SW 1271 (cell line): ENCODE measurements at places on chromosomes 13 and 19.

- DNase-seq = no peak
Measured at GRCh38 chr19:22088541-22089144, 36.4 kb downstream of the ZNF257 start.

DNA sequence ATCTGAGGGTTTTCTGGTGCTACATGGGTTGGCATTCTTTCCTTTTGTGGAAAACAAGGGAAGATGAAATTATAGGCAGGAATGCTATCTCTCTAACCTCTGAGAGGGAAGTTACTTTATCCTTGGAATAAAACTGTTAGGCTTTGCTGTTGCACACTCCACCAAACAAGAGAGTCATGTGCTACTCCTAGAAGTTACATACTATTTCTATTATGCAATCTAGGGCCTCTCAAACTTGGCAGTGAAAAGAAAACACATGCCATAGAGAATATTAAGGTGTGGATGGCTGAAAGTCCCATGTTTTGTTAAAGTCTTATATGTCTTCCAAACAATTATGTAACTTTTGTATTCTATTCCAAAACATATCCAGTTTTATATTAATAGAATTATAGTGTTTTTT lies 367.9 kb downstream of the SLC7A1 start:
- DNase-seq = no peak

- no peak for DNase-seq
Measured at GRCh38 chr13:78601124-78601873, 2.1 kb downstream of the POU4F1 start.

- no peak for DNase-seq
Measured at GRCh38 chr19:27774827-27775226, 1438.1 kb downstream of the UQCRFS1 start.

GRCh38 chr13:52695856-52696255 lies 43.2 kb downstream of the SUGT1 start:
- DNase-seq = no peak

DNA sequence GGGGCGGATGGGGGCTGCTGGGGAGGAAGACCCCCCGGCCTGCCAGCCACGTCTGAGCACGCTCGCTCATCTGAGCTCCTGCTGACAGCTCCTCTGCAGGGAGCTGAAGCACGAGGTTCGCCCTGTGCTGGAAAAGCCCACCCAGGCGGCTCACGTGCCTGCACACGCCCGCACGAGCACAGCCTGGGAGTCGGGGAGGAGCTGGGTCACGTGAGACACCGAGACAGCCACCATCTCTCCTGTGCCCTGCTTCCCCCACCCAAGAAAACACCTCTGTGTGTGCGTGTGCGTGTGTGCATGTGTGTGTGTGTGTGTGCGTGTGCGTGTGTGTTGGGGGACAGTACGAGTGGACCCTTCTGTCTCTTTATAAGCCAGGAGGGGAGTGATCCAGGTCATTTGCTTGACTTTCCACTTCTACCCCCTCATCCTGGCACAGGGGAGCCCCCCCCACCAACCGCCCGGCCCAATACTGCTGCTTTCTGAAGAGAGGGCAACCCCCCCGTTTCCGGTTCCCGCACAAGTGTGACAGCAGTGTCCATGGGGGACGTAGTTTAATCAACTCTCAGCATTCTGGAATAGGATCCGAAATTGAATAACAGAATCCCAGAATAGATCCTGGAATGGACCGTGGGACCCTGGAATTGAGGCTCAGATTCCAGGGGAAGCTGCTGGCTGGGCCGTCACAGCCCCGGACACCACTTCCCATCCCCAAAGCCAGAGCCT lies 42.5 kb downstream of the CELF5 start:
- no peak for DNase-seq

DNA sequence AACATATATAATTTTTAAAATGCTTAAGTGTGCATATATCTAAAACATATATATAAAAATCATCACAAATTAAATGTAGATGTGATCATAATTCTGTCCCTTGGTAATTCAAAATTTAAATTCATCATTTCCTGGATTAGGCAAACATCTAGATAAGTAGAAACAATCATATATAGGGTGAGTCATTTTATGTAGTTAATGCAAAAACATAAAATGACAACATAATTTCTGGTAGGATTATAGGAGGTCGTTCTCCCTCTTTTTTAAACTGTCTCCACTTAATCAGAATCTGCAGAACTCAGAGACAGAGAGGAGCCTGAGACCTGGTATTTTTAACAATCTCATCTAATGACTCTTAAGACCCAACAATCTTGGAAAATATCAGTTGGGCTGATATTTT lies 333.4 kb downstream of the KCTD12 start:
- no peak for DNase-seq

- DNase-seq = no peak
Measured at GRCh38 chr13:28392428-28392827, 102.5 kb downstream of the FLT1 start.

DNA sequence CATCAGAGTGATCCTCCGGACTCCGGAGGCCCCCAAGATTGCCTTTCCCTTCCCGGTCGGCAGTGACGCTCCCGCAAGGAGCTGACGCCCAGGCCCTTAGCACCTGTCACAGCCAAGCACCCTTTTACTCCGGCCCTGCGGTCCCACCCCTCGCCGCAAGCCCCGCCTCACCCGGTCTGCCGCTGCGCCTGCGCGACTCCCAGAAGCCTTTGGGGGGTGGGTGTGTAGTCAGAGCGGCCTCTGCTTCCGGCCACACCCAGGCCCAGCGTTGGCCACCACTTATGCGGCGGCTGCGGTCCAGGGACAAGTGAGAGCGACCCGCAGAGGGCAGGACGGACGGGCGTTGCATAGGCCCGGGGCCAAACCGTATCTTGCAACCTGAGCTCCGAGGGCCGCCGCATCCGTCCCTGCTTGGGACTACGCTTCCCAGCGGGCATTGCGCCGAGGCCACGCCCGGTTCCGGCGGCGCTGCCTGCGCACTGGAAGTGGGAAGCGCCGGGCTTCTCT lies 441 bp upstream of the ZFP28 start:
- peak; percentile 31 for DNase-seq

DNA sequence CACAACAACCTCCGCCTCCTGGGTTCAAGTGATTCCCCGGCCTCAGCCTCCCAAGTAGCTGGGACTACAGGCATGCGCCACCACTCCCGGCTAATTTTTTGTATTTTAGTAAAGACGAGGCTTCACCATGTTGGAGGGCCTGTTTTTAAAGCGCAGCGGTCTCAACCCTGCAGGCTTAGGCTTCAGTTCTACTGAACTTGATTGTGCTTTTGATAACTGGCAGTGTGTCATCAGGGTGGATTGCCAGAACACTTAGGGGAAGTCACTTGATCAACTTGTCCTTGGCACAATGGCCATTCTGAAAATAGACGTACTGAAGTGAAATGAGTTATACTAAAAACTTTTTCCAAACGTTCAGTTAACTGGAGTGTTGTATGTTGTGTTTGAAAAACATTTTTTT lies 472.2 kb downstream of the KLF5 start:
- DNase-seq = no peak

- DNase-seq = no peak
Measured at GRCh38 chr13:39531646-39532045, 71.3 kb downstream of the LHFPL6 start.

GRCh38 chr19:39795001-39795400 lies 16.3 kb downstream of the LEUTX start:
- no peak for DNase-seq

- DNase-seq = no peak
Measured at GRCh38 chr19:3981736-3982681, 3.3 kb downstream of the EEF2 start.

GRCh38 chr13:26133286-26133685 lies 81.5 kb upstream of the SHISA2 start:
- DNase-seq = no peak

- DNase-seq = no peak
Measured at GRCh38 chr13:75395066-75395465, 86.9 kb downstream of the TBC1D4 start.

GRCh38 chr13:96982672-96983071 lies 11.6 kb downstream of the OXGR1 start:
- DNase-seq = no peak

DNA sequence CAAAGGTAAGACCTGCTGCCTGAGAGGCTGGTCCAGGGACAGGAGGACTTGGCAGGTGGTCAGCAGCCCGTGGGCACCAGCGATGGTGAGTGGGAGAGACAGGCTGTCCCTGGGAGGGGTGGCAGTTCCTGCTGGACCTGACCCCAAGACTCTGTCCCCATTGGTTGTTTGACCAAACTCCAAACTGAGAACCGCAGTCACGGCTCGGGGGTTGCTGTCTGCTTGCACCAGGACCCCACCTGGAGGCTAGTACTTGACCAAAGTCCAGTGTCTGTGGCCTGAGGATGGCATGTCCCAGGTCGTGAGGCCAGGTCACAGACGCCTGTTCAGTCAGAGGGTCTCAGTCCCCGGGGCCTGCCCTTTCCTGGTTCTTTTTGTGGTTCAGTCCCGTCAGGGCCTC lies 9.9 kb upstream of the ZNF14 start:
- no peak for DNase-seq

DNA sequence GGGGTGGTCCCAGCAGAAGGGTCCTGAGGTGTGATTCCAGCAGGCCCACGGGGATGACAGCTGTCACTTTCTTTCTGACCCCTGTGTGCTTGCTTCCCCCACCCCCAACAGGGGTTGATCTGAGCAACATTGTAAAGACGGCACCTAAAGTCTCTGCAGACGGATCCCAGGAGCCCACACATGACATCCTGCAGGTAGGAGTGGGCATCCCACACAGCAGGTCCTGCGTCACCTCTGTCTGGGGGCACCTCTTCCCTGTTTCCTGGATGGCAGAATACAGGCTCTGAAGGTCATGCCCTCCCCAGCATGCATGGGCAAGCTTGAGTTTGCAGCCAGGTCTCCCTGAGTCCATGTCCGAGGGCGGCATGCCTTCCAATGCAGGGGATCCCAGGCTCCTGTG lies 10.5 kb downstream of the ARMC6 start:
- DNase-seq = no peak

DNA sequence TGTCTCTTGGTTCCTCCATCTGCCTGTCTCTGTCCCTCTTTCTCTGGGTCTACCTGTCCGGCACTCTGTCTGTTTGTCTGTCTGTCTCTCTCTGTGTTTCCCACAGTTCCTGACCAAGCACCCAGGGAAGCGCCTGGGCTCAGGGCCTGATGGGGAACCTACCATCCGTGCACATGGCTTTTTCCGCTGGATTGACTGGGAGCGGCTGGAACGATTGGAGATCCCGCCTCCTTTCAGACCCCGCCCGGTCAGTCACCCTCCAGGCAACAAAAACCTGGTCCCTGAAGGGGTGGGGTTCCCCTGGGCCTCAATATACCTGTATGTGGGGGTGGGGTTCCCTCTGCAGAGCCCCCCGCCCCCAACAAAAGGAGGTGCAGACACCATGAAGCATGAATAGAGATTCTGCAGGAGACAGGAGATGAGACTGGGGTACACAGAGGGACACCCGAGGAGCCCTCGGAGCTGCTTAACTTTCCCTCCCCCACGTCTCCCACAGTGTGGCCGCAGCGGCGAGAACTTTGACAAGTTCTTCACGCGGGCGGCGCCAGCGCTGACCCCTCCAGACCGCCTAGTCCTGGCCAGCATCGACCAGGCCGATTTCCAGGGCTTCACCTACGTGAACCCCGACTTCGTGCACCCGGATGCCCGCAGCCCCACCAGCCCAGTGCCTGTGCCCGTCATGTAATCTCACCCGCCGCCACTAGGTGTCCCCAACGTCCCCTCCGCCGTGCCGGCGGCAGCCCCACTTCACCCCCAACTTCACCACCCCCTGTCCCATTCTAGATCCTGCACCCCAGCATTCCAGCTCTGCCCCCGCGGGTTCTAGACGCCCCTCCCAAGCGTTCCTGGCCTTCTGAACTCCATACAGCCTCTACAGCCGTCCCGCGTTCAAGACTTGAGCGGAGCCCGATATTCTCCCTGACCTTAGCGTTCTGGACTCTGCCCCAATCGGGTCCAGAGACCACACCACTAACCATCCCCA lies 2.6 kb upstream of the CACNG7 start:
- no peak for DNase-seq

DNA sequence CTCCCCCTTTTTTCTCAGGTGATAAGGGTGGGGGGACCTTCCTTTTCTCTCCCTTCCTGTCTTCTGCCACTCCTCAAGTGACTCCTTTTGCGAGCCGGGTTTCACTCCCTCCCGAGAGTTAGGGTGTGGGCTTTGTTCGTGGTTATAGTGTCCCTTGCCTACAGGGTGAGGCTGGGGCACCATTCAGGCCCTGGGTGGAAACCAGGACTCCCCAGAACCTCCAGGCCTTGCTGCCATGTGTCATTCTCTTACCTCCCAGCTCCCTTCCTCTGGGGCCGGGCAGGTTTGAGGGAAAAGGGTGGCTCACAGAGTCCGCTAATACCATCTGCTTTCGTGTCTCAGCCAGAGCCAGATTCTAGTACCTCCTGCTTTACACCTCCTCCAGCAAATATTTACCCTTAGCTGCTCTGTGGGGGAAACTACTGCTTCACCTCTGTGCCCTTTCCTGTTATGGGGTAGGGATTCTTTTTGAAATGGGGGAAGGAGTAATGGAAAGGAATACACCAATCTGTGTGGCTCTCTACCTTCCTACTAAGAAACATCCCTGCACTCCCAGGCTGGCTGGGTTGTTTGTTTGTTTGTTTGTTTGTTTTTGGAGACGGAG lies 2.8 kb downstream of the ACTN4 start:
- no peak for DNase-seq

- no peak for DNase-seq
Measured at GRCh38 chr19:17109962-17110598, 34.5 kb downstream of the MYO9B start.

DNA sequence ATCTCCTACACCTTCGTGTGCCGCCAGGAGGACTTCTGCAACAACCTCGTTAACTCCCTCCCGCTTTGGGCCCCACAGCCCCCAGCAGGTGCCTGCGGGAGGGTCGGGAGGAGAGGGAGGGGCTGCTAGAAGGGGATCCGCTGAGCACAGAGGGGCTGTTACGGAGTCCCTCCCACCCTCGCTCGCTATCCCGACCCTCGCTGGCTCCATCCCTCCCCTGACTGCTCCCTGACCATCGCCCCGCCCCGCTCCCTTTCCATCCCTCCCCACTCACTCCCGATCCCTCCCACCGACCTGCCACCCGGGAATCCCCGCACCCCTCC lies 780 bp downstream of the CD177 start:
- no peak for DNase-seq

DNA sequence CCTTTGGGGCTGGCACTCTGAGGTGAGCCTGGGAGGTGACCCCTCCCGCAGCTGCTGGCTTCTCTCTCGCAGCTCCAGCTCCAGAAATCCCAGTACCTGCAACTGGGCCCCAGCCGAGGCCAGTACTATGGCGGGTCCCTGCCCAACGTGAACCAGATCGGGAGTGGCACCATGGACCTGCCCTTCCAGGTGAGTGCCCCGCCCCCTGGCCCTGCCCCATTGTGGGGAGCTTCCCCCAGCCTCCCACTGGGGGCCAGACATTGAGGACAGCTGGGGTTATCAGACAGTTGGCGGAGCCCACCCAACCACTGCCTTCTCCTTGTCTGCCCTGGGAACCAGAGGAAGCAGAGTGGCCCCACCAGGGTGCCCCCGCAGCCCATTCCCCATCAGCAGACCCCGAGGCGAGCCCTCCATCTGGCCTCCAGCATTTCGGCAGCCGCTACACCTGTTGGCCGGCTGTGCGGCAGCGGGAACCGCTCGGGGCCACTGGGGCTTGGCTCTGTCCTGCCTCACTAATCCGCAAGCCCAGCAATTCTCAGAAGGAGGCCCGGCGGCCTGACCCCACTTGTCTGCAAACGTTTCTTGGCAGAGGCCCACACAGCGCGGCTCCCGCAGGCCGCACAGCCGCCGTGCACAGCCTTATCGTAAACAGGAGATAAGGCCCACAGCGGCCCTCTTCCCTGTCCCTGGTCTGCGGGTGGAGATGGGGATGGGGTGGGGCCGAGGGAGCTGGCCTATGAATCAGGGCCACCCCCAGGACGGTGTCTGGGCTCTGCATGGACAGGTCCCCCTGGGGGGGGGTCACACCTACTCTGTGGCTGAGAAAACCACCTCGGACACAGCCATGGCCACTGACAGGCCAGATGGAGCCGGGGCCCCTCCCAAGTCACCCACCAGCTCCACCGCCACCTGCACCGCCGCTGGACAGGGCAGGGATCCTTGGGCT lies 48.0 kb downstream of the COMP start:
- no peak for DNase-seq
